ENCODE measurements at places on chromosomes 12 and 14.
A peak's percentile ranks its signal among the peaks of the same experiment; 100 is the strongest.

GRCh38 chr12:52349196-52349595, 18.1 kb downstream of the KRT85 start:
- DNase-seq: peak; percentile 10

DNA sequence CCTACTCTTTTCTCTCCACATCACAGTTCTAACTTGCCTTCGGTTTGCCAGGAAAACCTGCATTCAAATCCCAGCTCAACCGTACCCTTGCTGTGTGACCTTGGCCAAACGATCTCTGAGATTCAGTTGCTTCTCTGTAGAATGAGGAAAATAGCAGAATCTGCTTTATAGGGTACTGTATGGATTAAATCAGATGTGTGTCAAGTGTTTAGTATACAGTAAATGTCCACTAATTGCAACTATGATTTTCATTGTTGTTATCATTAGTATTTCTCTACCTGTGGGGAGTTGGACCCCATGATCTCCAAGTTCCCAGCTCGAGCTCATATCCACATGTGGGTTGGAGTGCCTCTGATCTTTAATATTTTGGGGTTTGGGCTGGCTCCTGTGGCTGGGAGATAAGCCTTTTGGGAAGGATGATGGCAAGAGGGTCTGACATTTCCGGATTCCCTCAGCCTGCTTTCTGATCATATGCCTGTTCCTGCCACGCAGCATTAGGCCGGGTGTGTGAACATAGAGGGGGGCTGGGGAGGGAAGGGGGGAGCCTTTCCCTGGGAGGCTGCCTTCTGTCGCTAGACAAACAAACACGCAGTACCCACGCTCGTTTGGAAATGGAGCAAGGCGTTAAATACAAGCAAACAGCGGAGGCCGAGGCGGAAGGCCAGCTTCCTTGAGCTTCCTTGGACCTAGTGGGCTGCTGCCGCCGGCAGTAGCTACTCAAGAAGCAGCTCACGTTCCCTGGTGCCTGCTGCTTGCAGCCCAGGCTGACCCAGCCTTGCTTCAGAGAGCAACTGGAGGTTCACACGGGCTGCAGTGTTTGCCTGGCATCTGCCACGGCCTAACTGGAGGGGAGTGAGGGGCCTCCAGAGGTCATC, 213.5 kb upstream of the LHX5 start:
- no peak for DNase-seq

DNA sequence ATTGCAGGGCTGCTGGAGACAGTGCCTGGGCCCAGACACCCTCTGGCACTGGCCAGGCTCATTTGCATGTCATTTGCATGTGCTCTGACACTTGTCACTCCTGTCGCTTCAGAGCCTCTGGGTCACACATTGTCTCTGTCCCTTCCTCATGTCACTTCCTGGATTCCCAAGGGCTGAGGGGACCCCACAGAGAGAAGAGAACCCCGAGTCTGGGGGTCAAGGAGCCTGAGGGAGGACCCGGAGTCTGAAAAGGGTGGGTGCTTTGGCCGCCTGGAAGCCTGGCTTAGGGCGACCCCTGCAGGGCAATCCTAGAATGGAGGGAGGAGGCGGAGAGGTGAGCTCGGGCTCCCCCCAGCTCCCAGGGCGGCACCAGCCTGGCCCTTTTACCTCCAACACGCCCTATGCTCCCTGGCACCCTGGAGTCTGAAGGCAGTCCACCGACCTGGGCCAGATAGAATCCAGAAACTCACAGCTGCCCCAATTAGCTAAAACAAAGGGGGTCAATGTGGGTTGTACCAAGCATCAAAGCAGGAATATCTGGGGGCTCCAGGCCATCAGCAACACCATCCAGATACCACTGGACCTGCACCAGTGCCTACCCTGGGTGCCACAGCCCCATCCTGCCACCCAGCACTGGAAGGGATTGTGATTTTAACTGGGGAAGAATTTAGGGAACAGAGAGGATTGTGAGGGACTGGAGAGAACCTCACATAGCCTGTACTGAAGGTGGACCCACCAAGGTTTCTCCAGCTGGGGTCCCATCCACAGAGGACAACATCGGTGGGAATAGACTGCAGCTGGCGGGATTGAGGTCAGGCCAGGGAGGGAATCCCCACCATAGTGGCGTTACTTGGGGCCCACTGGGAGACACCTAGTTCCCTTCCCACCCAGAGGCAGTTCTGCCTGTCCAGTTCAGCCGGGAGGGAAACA, 21.8 kb upstream of the KRT78 start:
- DNase-seq: peak; percentile 53

DNA sequence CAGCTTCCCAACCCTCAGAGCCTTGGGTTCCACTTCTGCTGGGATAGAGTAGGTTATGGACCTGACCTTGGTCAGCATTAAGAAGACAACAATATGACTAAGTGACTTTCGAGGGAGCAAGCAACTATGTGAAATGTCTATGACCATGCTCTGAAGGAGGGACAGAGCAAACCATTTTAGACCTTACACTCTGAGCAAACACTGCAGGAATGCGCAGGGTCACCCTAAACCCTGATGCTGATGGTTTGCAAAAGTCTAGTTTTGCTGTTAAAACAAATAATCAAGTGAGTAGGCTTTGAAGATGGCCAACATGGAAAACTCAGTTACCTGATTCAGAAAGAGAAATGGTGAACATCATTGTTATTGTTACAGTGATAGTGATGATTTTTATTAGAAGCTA, 8.7 kb downstream of the ZCCHC8 start:
- DNase-seq: peak; percentile 57

DNA sequence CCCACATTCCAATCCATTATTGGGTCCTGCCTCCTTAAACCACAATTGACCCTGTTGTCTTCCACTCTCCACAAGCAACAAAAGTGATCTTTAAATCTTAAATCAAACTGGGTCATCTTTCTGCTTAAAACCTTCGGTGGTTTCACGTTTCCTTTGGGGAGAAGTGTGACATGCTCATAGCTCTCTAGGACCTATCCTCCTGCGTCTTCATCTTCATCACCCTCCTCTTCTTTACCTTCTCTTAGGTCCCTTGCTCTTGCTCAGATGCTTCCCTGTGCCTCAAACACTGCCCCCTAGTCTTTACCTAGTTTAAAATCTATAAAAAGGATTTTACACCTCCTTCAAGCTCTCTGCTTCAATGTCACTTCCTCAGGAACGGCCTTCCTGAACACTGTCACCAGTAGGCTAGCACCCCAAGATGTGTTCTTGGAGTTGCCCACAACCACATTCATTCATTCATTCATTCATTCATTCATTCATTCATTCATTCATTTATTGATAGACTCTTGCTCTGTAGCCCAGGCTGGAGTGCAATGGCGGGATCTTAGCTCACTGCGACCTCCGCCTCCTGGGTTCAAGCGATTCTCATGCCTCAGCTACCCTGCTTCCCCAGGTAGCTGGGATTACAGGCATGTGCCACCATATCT, 46.8 kb downstream of the GALNT4 start:
- DNase-seq: no peak

GRCh38 chr12:110199339-110200123, 75.4 kb downstream of the IFT81 start:
- DNase-seq: peak; percentile 78

GRCh38 chr12:108442067-108442466, 73.0 kb upstream of the FICD start:
- DNase-seq: peak; percentile 25

- DNase-seq: no peak
These were observed 171.1 kb upstream of the G2E3 start for GRCh38 chr14:30387871-30388270.

DNA sequence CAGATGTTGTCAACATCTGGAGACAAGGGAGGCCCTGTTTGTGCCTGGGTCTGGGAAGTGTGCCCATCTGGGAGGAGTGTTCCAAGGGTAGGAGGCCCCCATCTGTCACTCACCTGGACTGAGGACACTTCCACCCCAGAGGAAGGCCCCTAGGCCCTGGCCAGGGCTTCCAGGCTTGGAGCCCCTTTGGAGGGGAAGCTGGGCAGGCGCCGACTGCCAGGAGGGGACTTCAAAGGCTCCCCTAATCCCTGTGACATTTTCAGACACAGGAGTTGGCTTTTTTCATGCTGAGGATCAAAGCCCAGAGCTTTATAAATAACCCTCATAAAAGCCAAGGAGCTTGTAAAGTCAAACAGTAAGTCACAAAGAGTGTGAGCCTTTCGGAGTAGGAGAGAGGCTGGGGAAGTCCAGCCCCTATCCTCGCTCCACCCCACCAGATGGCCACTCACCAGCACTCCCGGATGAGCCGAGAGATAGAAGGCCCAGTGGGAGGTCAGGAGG, 17.6 kb upstream of the FAM222A start:
- no peak for DNase-seq

- DNase-seq: no peak
These were observed 66.9 kb downstream of the FUT8 start for GRCh38 chr14:65479386-65479785.

- no peak for DNase-seq
These were observed 25.0 kb downstream of the KIF21A start for GRCh38 chr12:39417916-39418315.

- DNase-seq: no peak
These were observed 68.2 kb downstream of the PLEKHG3 start for GRCh38 chr14:64772397-64772950.

GRCh38 chr12:95674163-95674562, 116.4 kb downstream of the NTN4 start:
- DNase-seq: no peak

DNA sequence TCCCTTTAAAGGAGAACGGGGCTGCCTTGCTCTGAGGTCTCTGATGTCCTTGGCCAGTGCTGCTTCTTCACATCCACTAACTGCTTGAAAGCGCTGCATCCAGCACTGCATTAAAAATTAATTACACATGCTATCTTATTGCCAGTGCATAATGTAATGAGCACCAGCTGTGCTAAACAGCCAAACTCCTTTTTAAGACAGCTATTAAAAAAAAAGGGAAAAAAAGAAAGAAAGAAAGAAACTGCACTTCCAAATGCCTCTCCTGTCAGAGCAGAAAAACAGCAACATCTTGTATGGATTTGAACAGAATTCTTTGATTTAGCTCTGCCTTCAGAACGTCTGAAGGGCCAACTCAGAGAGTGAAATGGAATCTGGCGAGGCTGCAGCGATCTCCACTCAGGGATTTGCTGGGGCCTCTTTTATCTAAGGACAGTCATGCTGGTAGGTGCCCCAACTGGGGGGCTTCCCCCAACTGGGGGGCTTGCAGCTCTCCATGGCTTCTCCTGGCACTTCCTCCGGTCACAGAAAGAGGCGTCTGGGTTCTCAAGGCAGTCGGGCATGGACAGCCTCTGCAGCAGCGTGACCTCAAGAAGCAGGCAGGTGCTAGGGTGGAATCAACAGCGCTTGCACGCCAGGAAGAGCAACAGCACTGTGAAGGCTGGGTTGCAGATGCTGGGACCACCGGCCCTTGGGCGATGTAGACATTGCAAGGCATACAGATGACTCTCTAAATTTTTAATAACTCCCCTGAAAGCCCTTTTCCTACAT, 46.4 kb downstream of the BCL11B start:
- no peak for DNase-seq

DNA sequence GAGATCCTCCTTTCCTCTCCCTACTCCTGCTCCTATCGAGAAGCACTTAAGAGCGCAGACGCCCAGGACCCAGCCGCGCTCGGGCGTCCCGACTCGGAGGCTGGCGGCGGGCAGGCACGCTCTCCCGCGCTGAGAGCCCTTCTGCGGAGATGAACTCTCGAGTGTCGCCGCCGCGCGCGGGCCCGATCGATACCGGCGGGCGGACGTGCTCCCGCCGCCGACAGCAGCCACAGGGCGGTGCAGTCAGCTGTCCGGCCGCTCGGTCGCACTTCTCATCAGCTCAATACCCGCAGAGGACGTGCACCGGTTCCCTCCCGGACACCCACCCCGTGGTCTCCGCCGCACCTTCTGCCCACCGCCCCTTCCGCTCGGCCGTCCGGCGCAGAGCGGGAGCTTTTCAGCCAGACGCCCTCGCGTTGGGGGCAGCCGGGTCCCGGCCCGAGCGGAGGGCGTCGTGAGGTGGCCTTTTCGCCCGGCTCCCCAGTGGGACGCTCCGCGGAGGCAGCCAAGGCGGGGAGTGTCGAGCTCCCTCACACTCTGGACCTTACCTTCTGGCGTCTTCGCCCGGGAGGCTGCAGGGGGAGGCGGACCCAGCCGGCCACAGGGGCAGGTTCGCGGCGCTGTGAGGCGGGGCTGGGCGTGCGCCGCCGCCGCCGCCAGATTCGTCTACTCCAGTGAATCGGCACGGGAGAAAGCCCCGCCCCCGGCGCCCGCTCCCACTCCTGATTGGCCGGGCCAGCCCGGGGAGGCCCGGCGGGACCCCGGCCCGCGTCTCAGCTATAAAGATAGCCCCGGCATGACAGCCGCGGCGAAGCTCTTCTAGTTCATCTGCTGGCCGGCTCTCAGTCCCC, at the start of gene INSM2:
INSM2 (plus strand) TSS at position 808 of the 851 bp plus-strand sequence. CDS start 89 bp downstream, outside the sequence.
- peak; percentile 63 for DNase-seq

- DNase-seq: no peak
These were observed 668.4 kb upstream of the FBXO33 start for GRCh38 chr14:40100544-40101196.

DNA sequence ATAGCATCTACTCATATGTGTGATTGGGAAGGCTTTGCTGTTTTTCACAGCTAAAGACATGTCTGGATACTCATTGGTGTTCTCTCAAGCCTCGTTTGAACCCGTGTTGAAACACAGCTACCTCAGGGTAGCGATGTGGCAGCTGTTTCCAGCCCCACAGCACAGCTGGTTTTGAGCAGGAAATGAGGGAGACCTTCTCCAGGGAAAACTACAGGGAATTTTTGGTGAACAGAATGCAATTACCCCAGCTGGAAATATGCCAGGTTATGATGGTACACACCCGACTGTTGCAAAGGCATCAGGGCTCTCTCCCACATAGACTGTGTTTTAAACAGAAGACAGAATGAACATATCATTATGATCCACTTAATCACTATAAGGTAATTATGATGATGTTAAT, 828.9 kb downstream of the VRK1 start:
- DNase-seq: no peak

- DNase-seq: no peak
These were observed 893.1 kb downstream of the TMEM121 start for GRCh38 chr14:106419376-106419965.

- no peak for DNase-seq
These were observed 119.5 kb downstream of the PAH start for GRCh38 chr12:102797528-102797927.

GRCh38 chr12:58530742-58531062, 389.6 kb downstream of the LRIG3 start:
- peak; percentile 79 for DNase-seq

GRCh38 chr14:98288825-98289224, 983.2 kb downstream of the BCL11B start:
- DNase-seq: no peak
